NCI-H446 treated with DMSO at 0.1 percent for 48 hours (cell line): ENCODE measurements at places on chromosomes 4 and X.

DNA sequence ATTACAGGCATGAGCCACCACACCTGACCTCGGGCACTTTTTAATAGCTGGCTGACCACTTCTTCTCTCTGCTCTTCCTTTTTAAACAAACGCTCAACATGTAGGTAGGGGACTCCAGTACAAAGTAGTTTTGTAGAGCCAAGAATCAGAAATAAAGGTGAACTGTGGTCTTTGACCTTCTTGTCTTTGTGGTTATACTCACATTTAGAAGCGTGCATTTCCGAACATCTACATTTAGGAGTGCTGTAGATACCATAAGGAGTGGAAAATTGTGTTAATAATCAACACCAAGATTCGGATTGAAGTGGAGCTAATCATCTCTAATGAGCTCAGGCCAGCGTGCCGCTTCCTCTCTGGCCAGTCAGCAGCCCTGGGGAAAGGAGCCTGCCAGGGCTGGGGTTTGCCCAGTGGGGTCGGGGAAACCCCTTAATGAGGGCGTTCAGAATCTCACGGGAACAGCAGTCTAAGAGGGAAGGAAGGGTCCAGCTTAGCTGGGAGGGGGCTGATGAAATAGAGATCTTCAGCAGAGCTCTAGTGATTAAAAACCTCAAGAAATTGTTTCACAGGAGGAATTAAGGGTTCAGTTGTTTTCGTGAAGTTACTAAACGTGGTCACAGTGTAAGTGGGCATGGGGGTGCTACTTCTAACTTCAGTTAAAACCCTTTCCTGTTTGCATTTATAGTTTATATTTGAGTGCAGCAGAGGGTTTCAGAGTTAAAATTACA lies 81.2 kb downstream of the GAB1 start:
- no peak for DNase-seq

DNA sequence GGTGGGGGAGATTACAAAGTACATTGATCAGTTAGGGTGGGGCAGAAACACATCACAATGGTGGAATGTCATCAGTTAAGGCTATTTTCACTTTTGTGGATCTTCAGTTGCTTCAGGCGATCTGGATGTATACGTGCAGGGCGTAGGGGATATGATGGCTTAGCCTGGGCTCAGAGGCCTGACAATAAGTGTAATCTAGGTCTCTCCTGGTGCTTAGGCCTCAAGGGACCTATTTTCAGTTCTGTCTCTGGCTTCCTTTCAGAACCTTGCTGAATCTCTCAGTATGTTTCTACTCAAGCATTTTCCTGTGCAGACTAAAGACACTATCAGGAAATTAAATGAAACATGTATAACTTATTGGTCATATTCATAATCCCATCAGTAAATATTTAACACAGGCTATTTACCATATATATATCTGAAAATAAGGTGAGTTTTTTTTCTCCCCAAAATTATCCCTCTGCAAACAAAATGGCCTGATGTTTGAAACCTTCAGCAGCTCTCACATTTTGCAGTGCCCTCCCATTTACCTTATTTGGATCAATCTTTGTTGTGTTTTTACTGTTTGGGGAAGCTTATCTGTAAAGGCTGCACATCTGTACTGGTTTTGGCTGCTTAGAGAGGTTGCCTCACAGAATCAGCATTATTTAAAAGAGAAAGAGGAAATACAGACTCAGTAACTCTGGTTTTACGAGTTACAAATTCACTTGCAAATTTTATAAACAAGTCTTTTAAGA lies 2.3 kb upstream of the ZCCHC4 start:
- no peak for DNase-seq

GRCh38 chr4:38489011-38489861 lies 174.8 kb upstream of the KLF3 start:
- no peak for DNase-seq

- DNase-seq, result no peak
Measured at GRCh38 chr4:168683595-168683994, 186.7 kb downstream of the PALLD start.

DNA sequence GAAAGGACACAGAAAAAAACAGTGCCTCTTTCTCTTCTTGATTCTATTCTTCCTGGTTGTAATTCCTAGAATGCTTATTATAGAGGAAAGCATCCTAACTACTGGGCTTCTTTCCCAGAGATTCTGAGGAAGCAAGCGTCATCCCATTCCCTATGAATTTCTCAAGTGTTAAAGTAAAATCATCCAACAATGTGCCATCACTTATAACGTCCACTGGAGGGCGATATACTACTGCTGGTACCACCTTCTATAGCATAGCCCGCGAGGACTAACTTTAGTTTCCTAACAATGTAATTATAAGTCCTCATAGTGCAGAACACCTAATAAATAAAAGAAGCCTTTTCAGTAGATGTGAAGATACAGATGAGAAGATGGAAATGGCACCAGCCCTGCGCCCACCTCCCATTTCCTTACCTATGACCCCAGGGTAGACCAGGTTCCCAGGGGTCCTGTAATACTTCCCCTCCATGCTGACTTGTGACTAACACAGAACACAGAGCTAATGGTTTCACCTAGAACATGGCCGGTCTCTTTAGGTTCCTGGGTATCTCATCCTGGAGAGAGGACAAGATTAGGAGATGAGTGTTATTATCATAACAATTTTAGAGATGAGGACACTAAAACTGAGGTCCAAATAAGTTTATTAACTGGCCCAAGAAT lies 4.2 kb downstream of the CENPVL3 start:
- peak; percentile 0 for DNase-seq

DNA sequence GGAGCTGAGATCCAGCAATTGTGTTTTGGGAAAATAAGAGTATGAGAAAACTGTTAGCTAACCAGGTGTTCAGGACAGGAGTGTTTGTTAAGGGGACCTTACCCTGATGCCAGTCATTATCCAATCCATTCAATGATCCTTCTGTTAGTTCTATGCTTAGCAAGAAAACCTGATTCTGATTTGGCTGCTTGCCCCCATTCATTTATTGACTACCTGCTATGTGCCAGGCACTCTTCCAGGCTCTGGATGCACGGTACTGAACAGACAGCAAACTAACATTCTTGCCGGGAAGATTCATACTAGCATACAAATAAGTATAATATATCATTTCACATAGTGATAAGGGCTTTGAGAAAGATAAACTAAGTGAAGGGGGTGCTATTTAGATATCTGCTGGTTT lies 1.0 kb upstream of the MECP2 start:
- no peak for DNase-seq

DNA sequence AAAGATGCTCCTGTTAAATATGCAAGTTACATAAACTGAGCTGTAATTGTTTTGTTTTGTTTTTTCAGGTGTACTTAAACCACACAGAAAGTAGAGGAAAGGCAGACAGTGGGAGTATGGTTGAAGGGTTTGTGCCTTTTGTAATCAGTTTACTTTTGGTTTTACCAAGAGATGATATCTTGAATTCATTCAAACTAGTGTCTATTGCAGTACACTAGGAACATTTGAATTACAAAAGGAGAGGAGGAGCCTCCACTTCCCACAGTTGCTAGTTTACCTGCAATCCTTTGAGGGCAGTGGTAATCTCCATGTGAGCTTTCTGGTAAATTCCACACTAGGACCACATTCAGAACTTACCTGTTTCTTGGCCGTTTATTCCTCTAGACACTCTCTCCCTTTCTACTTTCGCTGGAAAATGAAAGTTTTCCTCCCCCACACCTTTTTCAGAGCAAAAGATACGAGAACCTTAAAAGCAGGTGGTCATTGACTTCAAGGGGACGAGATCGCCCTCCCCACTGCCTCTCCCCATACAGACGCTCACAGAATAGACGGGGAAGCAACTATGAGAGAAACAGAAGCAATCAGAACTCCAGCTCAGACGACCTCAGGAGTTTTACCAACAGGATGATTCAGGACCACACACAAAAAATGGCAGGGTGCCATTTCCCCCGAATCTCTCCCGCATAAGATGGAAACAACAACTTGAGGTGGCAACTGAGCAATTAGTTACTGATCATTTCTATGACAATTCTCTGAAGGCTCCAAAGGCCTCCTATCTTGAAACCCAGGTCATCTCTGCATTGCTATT lies 3.3 kb downstream of the RBM47 start:
- no peak for DNase-seq

DNA sequence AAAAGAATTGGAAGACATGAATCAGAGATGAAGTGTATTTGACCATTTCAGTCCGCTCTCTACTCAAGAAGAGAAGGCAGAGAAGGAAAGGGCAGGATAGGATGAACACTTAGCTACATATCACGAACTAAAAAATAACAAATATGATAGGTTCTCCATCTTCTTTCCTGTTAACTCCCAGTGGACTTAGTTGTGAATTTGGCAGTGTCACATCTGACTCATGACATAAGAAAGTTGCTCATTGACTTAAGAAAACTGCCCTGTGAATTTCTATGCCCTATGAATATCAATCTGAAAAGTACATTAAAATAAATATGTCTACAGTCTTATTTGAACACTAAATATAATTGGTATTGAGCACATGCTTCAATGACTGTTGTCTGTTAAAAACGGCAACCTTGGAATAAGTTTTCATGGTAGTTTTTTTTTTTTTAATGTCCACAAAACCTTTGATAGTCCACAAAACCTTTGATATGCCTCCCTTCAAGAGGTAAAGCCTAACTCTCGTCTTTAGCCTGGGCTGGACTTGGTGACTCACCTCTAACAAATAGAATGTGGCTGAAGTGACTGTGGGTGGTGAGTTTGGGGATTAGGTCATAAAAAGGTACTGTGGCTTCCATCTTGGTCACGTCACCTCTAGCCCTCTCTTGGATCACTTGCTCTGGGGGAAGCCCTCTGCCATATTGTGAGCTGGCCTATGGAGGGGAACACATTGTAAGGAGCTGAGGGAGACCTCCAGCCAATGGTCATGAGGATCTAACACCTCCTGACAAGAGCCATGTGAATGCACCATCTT lies 184.7 kb upstream of the S100G start:
- no peak for DNase-seq

DNA sequence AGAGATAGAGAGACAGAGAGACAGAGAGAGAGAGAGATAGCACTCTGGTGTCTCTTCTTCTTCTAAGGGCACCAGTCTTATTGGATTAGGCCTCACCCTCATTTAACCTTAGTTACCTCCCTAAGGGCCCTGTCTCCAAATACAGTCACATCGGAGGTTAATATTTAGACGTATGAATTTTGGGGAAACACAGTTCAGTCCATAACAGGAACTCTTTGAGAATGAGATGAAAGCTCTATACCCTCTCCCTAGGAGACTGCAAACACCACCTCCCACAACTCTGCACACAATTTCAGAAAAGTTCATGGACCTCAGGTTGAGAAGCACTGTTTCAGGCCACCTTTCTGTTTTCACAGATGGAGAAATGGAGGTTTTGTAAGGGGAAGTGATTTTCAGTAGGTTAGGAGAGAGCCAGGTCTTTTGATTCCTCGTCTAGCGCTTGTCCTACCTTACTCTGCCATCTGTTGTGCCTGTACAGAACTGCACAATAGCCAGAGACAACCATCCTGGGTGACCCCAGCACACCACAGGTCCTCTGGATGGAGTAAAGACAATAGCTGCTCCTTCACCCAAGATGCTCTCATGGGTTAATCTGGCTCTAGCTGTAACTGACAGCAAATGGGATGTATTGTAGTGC lies 16.9 kb upstream of the LOC101059915 start:
- no peak for DNase-seq
